ENCODE measurements at places on chromosomes 6 and 20.

DNA sequence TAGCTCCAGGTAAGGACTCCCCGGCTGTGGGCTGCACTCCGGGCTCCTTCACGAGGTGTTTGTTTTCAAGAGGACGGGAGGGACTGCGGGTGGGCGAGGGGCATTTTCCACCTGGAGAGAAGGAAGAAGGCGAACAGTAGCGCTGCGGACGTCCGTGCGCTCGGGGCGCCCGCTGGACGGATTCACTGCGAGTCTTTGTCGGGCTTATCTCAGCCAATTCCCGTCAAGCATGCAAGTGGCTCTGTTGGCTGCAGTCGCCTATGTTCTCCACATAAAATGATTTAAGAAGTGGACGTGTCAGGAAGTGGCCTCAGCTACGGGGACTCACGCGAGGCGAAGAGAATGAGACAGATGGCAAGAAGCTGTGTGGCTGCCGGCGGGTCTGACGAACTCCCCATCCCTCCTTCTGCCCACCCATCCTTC, 332 bp downstream of the GRIK2 start:
- DNase-seq = peak; percentile 63

DNA sequence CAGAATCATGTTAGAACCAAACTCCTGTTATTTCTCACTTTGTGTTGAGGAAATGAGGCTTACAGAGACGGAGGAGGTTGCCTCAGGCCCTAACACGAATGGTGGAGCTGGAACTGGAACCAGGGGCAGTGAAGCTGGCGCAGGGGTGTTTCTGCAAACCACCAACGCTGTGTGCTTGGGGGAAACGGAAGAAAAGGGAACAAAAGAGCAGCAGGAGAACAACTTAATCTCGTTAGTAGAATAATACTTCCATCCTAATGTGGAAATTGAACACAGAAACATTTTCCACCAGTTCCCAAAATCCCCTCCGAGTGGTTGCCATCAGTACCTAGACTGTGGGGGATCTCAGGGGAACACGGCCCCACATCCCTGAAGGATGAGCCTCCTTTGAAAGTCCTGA, 103.4 kb upstream of the FRMD1 start:
- peak; percentile 94 for DNase-seq

DNA sequence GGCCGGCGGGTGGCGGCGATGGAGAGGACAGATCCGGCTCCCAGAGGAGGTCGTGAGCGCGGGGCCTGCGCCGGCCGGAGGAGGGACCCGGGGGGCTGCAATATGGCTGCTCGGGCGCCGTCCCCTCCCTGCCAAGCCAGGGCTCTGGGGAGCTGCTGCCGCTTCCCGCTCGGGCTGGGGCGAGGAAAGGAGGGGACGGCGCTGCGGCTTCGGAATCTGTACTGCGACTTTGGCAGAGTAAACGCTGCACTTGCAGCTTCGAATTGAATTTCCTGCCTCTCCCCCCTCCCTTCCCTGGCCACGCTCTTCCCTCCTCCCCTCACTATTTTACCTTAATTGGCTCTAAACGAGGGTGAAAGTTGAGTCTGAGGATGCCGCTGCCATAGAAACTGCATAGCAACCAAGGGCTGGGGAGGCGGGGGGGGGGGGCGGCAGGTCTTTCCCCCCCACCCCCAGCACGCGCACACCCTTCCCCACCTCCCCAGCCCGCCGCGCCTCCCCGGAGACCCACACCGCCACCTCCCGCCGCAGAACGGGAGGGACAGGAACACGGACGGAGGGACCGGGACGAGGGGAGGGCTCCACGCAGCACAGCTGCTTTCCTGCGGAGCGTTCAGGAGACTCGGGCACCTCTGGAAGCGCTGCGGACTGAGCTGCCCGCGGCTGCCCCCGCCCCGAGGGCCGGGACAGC, 93.9 kb downstream of the RNASET2 start:
- peak; percentile 17 for DNase-seq

- DNase-seq = no peak
Measured at GRCh38 chr6:124056407-124057334, 253.0 kb downstream of the NKAIN2 start.

DNA sequence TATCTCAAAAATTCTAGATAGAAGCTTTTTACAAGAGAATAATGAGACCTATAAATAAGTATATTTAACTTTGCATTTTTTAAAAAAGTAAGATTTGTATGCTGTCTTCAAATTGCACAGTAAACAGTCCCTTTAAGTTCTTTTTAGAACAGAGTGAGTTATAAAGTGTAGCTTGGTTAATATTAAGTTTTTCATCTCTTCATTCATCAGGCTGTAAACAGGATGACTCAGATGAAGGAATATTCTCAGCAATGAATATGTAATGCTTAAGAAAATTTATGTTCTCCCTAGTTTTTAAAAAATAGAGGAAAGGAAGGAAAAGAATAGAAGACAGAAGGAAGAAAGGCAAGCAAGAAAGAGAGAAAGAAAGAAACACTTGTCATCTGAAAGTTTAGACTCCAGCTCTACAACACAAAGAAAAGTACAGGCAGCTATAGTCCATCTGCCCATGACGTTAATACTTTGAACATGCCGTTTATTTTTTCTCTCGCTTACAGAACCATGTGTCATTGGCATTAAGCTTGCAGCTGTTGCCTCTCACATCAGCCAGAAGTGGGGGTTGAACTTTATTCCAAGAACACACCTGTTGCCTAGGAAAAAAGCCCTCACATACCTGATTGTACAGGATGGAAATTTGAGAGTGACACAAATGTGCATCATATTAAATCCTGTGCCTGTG, 36.1 kb downstream of the CAP2 start:
- DNase-seq = no peak

GRCh38 chr6:159533568-159533967, 159.5 kb downstream of the SOD2 start:
- DNase-seq = no peak

GRCh38 chr6:12160326-12160725, 129.8 kb upstream of the EDN1 start:
- no peak for DNase-seq

DNA sequence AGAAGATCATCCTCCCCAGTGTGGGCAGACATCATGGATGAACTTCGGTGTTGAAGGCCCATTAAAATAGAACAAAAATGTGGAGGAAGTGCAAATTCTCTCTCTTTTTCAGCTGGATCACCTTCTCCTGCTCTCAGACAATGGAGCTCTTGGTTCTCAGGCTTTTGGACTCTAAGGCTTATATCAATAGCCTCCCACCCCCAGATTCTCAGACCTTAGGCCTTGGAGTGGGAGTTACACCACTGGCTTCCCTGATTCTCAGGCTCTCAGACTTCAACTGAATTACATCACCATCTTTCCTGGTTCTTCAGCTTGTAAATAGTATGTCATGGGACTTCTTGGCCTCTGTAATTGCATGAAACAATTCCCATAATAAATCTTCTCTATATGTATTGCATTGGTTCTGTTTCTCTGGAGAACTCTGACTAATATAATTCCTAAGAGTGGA, 36.6 kb downstream of the NSFL1C start:
- DNase-seq = no peak

DNA sequence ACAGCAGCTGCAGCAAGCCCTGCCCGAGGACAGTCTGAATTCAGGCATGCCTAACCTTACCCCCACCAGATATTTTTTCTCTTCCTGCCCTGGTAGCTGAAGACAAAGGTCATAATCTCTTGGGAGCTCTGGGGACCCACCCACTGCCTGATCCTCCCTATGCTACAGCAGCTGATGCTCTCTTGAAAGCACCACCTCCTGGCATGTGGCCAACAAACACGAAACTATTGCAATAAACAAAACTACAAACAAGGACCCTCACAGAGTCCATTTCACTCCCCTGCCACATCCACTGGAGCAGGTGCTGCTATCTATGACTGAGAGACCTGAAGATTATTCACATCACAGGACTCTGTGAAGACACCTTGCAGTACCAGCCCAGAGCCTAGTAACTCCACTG, 238.5 kb upstream of the HS3ST5 start:
- no peak for DNase-seq

- no peak for DNase-seq
Measured at GRCh38 chr20:20327746-20328145, 40.2 kb upstream of the INSM1 start.

GRCh38 chr6:146246028-146246427, 217.2 kb downstream of the GRM1 start:
- no peak for DNase-seq

- DNase-seq = no peak
Measured at GRCh38 chr6:19731282-19731681, 105.9 kb upstream of the ID4 start.

DNA sequence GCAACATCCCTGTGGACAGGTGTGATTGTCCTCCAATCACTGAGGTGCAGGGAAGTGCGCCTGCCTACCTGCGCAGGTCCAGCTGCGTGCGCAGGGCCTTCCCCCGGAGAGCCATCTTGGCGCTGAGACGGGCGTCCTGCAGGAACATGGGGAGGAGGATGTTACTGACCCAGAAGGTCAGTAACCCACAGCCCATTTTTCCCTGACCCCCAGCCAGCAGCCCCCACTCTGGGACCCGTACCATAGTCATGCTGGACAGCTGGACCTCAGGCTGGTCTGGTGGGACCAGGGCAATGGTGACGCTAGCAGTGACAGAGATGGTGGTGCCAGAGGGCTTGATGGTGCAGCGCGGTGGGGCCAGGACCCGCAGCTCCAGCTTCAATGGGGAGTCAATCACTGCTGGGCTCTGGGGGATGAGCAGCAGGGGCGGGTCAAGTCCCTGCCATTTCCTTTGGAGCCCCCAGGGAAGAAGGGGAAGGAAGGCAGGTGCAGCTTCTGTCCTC, 9.7 kb downstream of the PLTP start:
- DNase-seq = no peak

- peak; percentile 75 for DNase-seq
Measured at GRCh38 chr20:956330-956951, 40.3 kb upstream of the ANGPT4 start.

- DNase-seq = no peak
Measured at GRCh38 chr20:37687478-37687805, 6.4 kb upstream of the CTNNBL1 start.

DNA sequence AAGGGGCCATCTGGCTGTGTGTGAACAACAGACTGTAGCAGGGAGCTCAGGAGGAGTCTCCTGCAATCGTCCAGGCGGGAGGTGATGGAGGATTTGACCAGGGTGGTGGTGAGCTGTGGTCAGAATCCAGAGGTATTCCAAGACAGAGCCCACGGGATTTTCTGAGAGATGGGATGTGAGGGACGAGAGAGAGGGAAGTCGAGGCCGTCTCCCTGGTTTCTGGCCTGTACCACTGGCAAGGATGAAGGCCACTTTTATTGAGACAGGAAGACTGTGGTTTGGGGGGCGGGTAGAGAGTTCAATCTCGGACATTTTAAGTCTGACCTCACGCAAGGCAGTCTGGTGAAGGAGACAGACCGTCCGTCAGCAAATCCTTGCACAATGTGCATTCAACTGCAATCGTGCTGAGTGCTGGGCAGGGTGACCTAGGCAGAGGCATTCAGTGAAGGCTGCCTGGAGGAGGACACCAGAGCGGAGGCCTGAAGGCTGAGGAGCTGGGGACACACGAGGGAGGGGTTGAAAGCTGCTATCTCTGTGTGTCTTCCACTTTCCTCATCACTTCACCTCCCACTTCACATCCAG, 53.9 kb downstream of the PREX1 start:
- no peak for DNase-seq

DNA sequence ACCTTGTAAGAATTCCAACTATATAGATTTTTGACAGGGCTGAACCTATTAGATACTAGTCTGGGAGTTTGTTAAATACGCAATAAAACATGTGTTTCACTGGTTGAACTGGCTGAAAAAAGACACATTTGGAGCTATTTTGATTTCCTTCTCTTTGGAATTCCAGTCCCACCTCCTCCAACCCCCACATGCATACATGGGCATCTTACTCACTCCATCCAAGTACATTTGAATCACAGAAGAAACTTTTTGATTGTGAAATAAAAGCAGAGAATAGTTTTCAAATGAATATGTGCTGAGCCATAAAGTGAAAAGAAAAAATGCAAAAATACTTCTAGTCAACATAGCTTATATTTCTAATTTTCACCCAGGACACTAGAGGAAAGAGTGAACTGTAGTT, 33.9 kb upstream of the STXBP5 start:
- DNase-seq = no peak

DNA sequence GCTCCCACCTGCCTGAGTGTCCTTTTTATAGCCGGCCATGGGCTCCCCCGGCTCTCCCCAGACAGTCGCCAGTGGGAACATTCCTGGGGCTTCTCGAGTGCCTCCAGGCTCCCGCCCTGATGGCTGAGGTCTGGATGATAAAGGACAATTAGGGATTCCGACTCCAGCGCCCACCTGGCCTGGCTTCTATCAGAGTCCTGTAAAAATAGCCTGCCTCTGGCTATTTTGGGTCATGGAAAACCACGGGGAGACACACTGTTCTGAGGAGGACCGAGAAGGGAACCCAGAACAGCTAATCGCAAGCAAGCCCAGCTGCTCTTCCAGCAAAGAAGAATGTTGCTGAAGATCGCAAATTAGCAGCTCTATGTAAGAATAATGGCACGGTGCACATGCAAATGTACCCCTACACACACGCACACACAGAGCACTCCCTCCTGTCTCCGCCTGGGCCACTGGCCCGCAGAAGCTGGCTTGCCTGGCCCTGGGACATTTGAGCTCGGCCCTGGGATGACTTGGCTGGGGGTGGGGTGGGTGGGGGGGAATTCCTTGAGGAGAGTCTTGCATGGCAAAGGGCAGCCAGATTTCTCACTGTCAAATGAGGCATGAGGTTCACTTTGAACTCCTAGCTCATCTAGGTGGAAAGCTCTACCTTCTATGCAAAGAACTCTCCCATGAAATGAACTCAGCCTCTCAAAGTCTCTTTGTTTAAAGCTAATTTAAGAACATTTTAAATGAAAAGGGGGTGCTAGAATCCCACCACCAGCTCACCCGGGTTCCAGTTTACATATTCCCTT, 55.3 kb downstream of the CTCFL start:
- DNase-seq = no peak

- DNase-seq = peak; percentile 83
Measured at GRCh38 chr6:13303668-13304017, 24.7 kb downstream of the TBC1D7 start.

DNA sequence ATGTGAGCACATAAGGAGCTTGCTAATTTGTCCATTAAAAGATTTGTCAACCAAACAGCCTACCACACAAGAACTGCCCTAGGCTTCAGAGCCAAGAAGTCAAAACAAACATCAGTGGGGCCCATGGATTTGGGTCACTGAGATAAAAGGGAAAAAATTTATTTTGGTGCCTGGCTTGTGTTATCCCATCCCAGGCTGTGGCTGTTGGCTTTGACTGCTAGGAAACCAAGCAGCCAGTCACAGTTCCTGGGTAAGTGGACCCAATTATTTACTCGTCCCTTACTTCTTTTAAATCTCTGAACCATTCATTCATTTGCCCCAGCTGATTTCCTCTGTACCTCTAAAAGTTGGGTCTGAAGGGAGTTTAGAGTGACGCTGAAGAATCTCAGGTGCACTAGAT, 41.3 kb downstream of the EDN1 start:
- DNase-seq = no peak

GRCh38 chr6:30530014-30530413, 26.3 kb downstream of the GNL1 start:
- DNase-seq = no peak
